ENCODE measurements at places on chromosomes 1 and 21. TPM values are rescaled to one million over a fixed set of nuclear protein-coding genes. Genes with fewer than 3 reads are reported as not detected.

- no peak for DNase-seq
- H3K36me3 ChIP-seq = peaks cover 31% of the 10 kb centered on the region
- peak overlapping the region; percentile 97 for H3K27ac ChIP-seq
Observed at GRCh38 chr1:150925080-150925479, 1.1 kb upstream of the SETDB1 start.

DNA sequence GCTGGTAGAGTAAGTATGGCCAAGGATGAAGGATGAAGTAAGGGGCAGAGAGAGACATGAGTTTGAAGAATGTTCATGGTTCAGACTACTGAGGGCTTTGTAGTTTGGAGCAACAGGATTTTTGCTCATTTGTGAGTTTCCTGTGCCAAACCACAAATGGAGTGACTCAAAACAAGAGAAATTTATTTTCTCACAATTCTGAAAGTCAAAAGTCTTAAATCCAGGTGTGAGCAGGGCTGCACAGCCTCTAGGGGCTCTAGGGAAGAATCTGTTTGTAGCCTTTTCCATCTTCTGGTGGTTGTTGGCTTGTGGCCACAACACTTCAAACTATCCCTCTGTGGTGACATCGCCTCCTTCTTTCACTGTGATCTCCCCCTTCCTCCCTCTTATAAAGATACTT lies 58.9 kb downstream of the RHOU start:
- peak; percentile 66 for DNase-seq
- H3K27me3 ChIP-seq = no peaks in the 10 kb centered on the region
- H3K36me3 ChIP-seq = peaks cover 10% of the 10 kb centered on the region
- no peak overlapping the region for H3K27ac ChIP-seq
- no peak overlapping the region for H3K4me3 ChIP-seq

OPTC gene
- not detected for total RNA-seq

- no peaks in the 10 kb centered on the region for H3K4me1 ChIP-seq
- peaks cover 37% of the 10 kb centered on the region for H3K27me3 ChIP-seq
- no peak for DNase-seq
- no peak overlapping the region for H3K4me3 ChIP-seq
- H3K36me3 ChIP-seq = no peaks in the 10 kb centered on the region
- H3K27ac ChIP-seq = no peak overlapping the region
Observed at GRCh38 chr1:147729315-147729714, 31.1 kb downstream of the GJA5 start.

GRCh38 chr1:48031676-48032075 lies 34.5 kb upstream of the TRABD2B start:
- H3K4me3 ChIP-seq = no peak overlapping the region
- H3K27ac ChIP-seq = no peak overlapping the region
- no peaks in the 10 kb centered on the region for H3K4me1 ChIP-seq
- no peak for DNase-seq
- H3K27me3 ChIP-seq = peaks cover 2% of the 10 kb centered on the region
- H3K36me3 ChIP-seq = no peaks in the 10 kb centered on the region

TRIM46 gene
- 14.6 TPM for total RNA-seq

- no peak overlapping the region for H3K4me3 ChIP-seq
- peaks cover 42% of the 10 kb centered on the region for H3K36me3 ChIP-seq
- peak overlapping the region; percentile 30 for H3K27ac ChIP-seq
- no peak for DNase-seq
- no peaks in the 10 kb centered on the region for H3K27me3 ChIP-seq
Observed at GRCh38 chr1:1883092-1883873, 7.6 kb downstream of the GNB1 start.

DNA sequence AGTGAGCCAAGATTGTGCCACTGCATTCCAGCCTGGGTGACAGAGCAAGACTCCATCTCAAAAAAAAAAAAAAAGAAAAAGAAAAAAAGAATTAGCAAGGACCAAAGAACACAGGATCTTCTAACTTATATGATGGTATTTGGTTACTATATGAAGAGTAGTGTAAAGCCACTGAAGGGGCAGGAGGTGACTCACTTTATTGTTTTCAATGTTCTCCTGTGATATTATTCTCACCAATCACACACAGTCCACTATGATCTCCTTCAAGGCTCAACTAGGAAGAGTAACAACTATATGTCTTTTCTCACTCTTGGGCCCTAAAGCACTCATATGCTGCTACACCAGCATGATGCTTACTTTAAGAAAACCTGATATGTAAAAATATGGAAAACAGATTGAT lies 26.7 kb downstream of the RC3H1 start:
- H3K36me3 ChIP-seq = peaks cover 27% of the 10 kb centered on the region
- H3K4me3 ChIP-seq = no peak overlapping the region
- DNase-seq = no peak
- no peak overlapping the region for H3K27ac ChIP-seq
- no peaks in the 10 kb centered on the region for H3K27me3 ChIP-seq

GRCh38 chr1:220391491-220391890 lies 119.2 kb upstream of the RAB3GAP2 start:
- no peaks in the 10 kb centered on the region for H3K27me3 ChIP-seq
- no peak for DNase-seq
- H3K4me1 ChIP-seq = no peaks in the 10 kb centered on the region

- no peaks in the 10 kb centered on the region for H3K4me1 ChIP-seq
- H3K4me3 ChIP-seq = no peak overlapping the region
- no peaks in the 10 kb centered on the region for H3K36me3 ChIP-seq
- no peak for DNase-seq
Observed at GRCh38 chr1:7117399-7118281, 332.4 kb downstream of the CAMTA1 start.

- H3K27me3 ChIP-seq = peaks cover 14% of the 10 kb centered on the region
- peaks cover 12% of the 10 kb centered on the region for H3K4me1 ChIP-seq
- no peaks in the 10 kb centered on the region for H3K36me3 ChIP-seq
Observed at GRCh38 chr1:232474826-232475225, 155.1 kb downstream of the SIPA1L2 start.

- peak overlapping the region; percentile 83 for H3K27ac ChIP-seq
- peaks cover 59% of the 10 kb centered on the region for H3K4me1 ChIP-seq
- no peaks in the 10 kb centered on the region for H3K36me3 ChIP-seq
- H3K27me3 ChIP-seq = peaks cover 4% of the 10 kb centered on the region
- H3K4me3 ChIP-seq = peak overlapping the region; percentile 32
Observed at GRCh38 chr1:182087719-182088350, 26.3 kb upstream of the ZNF648 start.

Data from activated CD8-positive, alpha-beta T cell treated with anti-CD3 and anti-CD28 coated beads, Interleukin-2, amount 10 ng/mL, durations not matched to agents 7 days and 5 days (primary cell).